ENCODE measurements at places on chromosomes 3 and 15. TPM values are rescaled to one million over a fixed set of nuclear protein-coding genes. Genes with fewer than 3 reads are reported as not detected.

The EFL1 gene
- 20.6 TPM for total RNA-seq

The ISL2 gene
- total RNA-seq = not detected

The PTX3 gene
- total RNA-seq = 1.4 TPM

The DLL4 gene
- total RNA-seq = not detected

DNA sequence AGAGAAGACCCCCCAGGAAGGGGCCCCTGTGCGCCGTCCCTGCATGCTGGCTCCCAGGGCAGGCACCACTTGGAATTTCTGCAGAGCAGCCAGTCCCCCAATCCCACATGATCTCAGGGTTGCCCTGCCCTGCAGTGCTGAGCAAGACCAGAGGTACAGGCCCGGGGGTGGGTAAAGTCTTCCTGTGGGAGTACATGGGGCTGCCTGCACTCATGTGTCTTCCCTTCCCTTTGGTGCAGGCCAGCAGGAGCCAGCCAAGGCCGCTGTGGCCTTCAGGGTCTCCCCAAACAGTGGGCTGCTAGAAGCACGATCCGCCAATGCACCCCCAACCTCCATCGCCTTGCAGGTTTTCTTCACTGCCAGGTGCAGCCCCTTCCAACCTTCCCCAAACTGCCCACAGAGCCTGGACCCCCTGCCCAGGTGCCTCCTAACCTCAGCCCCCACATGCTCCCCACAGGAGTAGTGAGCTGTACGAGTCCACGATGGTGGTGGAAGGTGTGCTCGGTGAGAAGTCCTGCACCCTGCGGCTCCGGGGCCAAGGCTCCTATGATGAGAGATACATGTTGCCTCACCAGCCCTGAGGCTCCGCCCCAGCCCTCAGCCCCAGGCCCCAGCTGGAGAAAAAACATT, 15.0 kb downstream of the ACAA1 start:
- peaks cover 3% of the 10 kb centered on the region for H3K4me1 ChIP-seq
- no peak overlapping the region for H3K27ac ChIP-seq
- no peaks in the 10 kb centered on the region for H3K27me3 ChIP-seq
- H3K4me3 ChIP-seq = no peak overlapping the region

- no peak overlapping the region for H3K4me3 ChIP-seq
- no peak for DNase-seq
- no peak overlapping the region for H3K27ac ChIP-seq
- no peaks in the 10 kb centered on the region for H3K4me1 ChIP-seq
These were observed 13.3 kb upstream of the KIF23 start for GRCh38 chr15:69400850-69401249.

DNA sequence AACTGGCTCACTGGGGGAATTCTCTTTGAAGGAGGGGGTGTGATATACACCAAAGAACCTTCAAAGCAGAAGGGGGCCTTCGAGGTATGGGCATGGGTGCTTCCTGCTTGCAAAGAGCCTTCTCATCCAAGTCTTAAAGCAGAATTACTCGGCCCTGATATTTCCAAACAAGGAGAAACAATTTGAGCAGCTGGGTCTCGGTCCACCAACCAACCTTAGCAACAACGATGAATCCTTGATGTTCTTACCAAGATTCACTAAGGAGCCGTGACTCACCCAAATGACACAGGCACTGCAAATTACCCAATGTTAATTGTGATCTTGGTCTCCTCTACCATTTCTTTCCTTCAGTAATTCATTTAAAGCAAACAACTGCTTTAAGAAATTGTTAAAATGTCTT, 7.7 kb downstream of the HOMER2 start:
- no peaks in the 10 kb centered on the region for H3K36me3 ChIP-seq
- H3K27ac ChIP-seq = no peak overlapping the region
- H3K27me3 ChIP-seq = no peaks in the 10 kb centered on the region
- H3K4me3 ChIP-seq = no peak overlapping the region
- no peak for DNase-seq
- no peaks in the 10 kb centered on the region for H3K4me1 ChIP-seq

DNA sequence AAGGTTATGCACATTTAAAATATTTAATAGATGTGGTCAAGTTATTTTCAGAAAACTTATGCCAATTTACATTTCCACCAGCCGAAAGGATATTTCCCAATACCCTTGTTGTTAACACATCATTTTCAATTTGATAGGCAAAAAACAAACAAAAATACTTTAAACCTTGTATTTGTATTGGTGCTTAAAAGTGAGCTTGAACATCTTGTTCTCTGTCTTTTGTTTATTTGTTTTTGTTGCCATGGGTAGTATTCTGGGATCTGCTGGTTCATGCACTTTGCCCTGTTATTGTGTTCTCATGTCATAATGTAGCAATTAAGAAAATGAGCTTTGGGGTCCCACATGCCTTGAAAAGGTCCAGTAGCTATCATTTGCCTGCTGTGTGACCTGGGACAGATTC, 191.4 kb downstream of the LRTM1 start:
- H3K4me1 ChIP-seq = no peaks in the 10 kb centered on the region
- no peak for DNase-seq
- no peaks in the 10 kb centered on the region for H3K27me3 ChIP-seq

DNA sequence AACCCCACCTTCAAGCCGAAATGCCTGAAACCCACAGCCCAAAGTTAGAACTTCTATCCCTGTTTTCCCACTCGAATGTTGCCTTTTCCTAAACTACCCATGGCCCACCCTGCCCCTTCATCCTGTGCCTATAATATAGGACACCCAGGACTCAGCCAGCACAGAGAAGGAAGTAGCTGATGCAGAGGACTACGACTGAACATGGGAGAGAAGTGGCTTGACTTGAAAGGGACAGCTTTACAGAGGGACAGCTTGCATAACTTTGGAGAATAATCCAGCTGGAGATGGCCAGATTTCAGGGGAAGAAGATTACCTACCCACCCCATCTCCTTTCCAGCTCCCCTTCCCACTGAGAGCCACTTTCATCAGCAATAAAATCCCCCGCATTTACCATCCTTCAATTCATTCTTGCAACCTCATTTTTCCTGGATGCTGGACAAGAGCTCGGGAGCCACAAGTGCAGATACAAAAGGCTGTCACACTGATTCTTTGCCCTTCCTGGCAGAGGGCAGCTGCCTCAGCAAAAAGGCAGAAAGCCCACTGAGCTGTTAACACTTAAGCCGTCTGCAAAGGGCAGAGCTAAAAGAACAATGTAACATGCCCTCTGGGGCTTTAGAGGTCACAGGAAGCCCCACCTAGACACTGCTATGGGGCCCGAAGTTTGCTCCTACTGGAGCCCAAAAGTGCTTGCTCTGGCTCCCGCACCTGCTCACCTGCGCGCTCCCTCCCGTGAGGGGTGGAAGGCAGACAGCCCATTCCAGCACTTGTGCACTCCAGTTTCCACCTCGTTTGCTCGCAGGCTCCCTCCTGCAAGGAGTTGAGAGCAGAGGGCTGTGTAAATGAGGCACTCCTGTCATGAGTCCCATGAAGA, 224.0 kb downstream of the TBC1D5 start:
- H3K4me1 ChIP-seq = peaks cover 2% of the 10 kb centered on the region
- H3K27ac ChIP-seq = no peak overlapping the region
- H3K27me3 ChIP-seq = no peaks in the 10 kb centered on the region

All from natural killer cell (primary cell).